ENCODE measurements at places on chromosomes 7 and 10. TPM values are rescaled to one million over a fixed set of nuclear protein-coding genes. Genes with fewer than 3 reads are reported as not detected.

Gene FOXI2
- total RNA-seq = not detected

Gene CLRN3
- 0.07 TPM for total RNA-seq

Gene AQP1
- 0.39 TPM for total RNA-seq

Gene ZC3HAV1
- total RNA-seq = 38.7 TPM

Gene SEMA3C
- total RNA-seq = 53.5 TPM

Gene CUBN
- 0.15 TPM for total RNA-seq

Data from A549 treated with dexamethasone at 1 μM for 4 hours (cell line).